ENCODE measurements at places on chromosomes 2 and 18. TPM values are rescaled to one million over a fixed set of nuclear protein-coding genes. Genes with fewer than 3 reads are reported as not detected.
A peak's percentile ranks its signal among the peaks of the same experiment; 100 is the strongest.

DNA sequence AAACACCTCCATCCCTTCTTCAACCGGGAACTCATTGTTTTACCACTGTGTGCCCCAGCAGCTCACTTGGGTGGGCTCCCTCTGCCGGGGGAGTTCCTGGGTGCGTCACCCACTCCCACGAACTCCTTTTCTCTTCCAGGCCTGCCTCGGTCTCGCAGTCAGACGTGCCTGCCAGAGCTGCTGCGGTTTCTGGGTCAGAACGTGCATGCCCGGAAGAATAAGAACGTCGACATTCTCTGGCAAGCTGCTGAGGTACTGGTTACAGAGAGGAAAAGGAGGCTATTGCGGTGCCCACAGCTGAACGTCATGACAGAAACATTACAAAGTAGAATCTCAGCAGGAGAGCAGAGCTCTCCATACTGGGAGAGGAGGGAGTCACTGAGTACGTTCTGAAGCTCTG, 35.6 kb downstream of the COA5 start:
- DNase-seq: no peak

GRCh38 chr2:111148925-111149324, 28.2 kb downstream of the BCL2L11 start:
- no peak for DNase-seq

DNA sequence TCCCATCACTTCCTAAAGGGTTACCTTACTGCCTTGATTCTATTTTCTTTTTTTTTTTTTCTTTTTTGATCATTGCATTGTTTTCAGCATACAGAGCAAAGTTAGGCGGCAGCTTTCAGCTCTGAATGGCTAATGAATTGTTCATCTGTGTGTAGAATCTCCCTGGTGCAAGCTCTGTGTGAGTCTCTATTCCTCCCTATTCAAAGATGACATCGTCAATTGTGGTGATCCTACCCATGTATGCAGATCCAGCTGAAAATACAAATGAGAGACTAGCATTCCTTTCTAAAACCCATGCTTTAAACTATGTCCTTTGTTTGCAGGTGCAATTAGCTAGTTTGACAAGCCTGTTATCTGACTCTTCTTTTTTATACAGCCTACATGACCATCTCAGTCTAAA, 539.0 kb downstream of the ARHGAP15 start:
- no peak for DNase-seq

GRCh38 chr2:222298311-222299150, at the start of gene PAX3:
TSS of gene PAX3 (minus strand) at chr2:222298998. CDS start at chr2:222298615, 383 bp downstream.
- peak; percentile 53 for DNase-seq

DNA sequence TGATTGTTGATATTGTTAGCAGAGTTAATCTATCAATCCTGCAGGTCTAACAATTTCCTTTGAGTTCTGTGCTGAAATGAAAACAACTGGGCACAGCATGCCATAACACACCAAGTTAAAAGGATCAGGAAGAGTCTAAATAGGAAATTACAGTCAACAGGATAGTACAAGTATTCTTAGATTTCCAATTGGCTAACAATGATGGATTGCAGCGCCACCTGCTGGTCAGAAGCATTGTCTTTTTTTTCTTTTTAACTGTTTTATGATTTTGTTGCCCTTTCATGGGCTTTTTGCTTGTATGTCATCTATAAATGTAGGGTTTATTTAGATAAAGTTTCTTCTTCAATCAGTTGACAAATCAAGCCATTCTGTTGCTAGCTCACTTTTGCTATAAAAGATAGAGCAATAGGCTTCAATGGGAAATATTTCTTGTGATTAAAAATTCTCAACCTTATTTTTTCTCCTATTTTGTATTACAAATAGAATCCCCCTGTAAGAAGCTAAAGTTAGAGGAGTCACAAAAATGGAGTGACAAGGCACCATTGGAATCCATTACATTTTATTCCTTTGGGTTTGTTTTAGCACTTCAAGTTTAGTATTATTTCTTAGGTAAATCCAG, 40.8 kb upstream of the RPRM start:
- peak; percentile 30 for DNase-seq

- DNase-seq: no peak
These were observed 178.7 kb downstream of the CLIP4 start for GRCh38 chr2:29293830-29294438.

GRCh38 chr2:211035548-211036185, 479.3 kb downstream of the CPS1 start:
- DNase-seq: no peak

DNA sequence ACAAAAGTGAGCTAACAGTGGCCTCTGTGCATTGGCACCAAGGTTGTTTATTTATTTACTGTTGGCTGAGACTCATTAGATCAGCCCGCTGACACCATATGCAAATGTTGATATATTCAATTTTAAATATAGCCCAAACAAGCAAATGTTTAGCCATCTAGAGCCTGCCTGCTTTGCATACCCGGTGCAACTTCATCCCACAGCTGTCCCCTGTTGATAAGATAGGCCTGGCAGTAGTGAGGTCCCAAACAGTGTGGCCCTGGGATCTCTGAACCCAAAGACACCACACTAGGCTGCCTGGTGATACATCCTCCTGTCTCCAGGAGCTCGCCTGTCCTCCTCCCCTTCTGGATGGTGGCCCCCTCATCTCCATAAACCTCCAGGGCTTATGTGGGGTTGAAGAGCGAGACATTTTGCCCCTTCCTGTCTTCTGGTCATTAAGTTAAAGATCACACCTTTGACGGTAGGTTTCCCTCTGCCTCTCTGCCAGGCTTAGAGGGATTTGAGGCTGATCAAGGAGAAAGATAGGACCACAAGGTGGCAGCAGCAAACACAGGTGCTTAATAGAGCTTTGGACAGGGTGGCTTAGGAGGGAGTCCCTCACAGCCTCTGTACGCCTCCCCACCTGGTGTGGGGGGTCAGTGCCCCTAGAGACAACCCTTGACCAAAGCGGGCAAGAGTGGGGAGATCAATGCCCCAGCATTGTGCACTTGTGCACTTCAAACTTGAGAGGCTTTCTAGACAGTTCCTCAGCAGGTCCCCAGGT, 23.7 kb upstream of the MYO5B start:
- DNase-seq: no peak

GRCh38 chr2:190682168-190682567, 33.3 kb downstream of the NAB1 start:
- no peak for DNase-seq

- no peak for DNase-seq
These were observed 225.7 kb upstream of the FOSL2 start for GRCh38 chr2:28166956-28167355.

GRCh38 chr2:191048073-191048472, 34.1 kb upstream of the STAT1 start:
- no peak for DNase-seq

DNA sequence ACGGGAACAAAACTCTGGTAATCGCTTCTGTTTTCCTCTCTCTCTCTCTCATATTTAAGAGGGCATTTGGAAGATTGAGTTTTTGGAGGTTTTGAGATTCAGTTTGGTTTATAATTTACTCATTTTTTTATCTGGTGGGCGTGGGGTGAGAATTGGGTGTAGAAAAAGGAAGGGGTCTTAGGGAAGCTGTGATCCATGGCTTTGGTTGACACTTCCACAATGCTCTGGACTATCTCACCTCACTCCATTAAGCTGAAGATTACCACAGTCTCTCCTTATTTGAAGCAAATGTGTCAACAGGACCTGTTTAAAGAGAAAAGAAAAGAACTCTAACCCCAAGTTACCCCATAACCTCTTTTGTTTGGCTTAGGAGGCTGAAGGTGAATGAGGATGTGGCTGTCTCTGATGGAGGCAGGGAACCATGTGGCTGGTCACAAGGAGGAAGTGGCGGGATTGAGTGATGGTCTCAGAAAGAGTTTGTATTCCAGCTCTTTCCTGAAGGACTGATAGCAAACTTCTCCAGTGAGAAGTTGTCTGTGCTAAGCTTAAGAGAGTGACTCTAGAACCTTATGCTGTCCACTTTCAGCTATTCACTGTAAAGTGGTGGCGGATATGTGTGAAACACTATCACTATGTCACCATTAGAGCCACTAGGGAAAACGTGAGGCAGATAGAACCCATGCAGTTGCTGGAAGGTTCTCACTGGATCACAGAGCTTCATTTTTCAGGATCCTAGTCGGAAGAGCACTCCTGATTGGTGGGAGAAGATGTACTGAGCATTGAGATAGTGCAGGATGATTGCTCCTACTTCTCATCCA, 934 bp downstream of the ZNF804A start:
- peak; percentile 22 for DNase-seq

DNA sequence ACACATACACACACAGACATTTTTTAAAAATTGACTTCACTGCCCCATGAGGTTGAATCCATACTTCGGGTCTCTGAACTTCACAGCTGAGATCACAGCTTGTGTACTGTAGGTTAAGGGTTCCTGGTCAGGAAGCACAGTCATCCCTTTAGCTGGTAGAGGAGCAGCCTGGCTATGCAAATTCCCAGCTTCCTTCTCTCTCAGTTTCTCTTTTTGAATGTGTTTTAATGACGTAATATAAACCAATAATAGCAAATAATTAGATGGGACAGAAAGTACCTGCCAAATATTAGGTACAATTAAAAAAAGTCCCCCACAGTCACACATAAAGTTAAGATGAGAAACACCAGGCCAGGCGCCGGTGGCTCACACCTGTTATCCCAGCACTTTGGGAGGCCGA, 178.7 kb downstream of the ZNF385B start:
- DNase-seq: no peak

GRCh38 chr2:170145675-170146432, 32.1 kb upstream of the MYO3B start:
- DNase-seq: peak; percentile 46

GRCh38 chr18:11514267-11514666, 95.1 kb upstream of the SLC35G4 start:
- DNase-seq: no peak

- no peak for DNase-seq
These were observed 62.2 kb upstream of the NXPH2 start for GRCh38 chr2:138842341-138842740.

- DNase-seq: no peak
These were observed 122.2 kb downstream of the SLC8A1 start for GRCh38 chr2:40329739-40330030.

DNA sequence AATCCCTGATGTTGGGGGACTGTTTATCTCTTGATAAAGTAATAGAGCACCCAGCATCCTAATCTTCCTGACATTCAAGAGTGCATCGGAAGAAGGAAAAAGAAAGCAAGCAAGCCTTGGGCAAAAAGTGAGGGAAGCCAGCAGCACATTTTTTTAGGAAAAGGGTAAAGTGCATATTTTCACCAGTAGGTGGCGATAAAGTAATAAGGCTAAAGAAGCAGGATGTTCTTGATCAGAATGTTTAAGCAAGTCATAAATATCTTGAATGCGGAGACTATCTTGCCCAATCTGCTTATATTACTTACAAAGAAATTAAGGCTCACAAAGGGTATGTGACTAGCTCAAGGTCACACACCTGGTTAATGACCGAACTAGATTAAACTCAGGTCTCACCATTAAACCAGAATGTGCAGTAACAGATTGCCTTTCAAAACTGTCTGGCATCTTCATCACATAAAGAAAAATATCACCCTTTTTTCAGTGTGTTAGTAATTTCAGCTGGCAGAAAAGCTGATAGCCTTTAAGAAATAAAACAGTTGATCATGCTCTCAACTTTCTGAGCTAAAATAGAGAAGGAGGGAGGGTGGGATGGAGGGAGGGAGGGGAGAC, 83.8 kb downstream of the VIT start:
- DNase-seq: peak; percentile 65

DNA sequence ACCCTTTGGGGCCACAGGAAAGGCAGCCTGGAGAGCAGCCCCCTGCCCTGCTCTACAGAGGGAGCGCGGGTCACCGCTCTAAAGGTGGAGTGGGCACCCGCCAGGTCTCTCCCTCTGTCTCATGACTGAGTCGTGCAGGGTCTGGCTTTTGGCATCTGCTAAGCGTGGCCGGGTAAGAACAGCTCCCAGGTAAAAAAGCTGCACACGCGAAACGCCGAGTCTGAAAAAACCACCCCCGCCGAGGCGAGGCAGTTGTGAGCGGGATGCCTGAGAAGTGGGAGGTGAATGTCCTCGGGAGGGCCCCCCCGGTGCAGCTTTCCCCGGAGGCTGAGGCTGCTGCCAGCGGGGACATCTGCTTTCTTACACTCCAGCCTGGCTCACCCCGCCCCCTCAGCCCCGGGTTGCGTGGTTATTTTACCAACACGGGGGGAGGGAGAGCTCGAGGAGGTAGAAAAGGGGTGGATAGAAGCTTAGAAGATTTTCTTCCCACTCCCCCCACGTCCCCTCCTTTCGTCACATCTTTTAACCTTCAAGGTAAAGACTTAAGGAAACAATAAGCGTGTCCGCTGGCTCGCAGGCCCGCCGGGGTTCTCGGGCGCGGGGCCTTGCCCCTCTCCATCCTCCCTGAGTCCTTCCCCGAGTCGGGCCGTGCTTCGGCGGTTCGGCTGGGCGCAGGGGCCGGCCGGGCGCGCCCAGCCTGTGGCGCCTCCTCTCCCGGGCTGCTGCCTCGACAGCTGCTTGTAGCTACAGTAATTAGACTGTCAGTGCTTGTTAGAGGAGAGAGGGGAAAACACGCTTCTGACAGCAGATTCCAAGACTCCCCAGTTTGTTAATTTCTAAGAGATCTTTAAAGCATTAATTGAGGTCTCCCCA, 70.6 kb upstream of the PSMD14 start:
- peak; percentile 78 for DNase-seq

GRCh38 chr18:13003466-13003896, 12.3 kb downstream of the CEP192 start:
- DNase-seq: peak; percentile 40

DNA sequence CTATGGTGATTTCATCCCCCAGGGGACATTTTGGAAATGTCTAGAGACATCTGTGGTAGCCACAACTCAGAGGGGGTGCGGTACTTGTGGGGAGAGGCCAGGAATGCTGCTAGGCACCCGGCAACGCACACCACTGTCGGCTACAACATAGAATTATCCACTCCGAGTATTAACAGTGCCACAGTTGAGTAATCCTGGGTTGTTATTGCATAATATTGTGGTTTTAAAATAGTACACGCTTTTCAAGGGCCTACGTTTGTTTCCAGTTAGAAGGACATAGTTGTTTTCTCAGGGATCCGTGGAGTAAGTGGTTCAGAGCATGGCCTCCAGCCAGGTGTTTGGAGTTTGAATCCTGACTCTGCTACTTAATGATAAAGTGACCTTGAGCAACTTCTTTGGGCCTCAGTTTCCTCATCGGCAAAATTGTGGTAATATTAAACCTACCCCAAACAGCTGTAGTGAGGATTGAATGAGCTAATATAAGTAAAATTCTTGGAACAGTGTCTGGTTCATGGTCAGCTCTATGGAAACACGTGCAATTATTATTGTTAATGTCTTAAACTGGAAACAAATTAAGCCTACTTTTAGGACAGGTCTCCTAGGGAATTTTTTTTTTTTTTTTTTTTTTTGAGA, 24.5 kb downstream of the CYP27A1 start:
- DNase-seq: no peak

FAM237A gene
- polyA plus RNA-seq: not detected

STAM2 gene
- 6.9 TPM for polyA plus RNA-seq

C2orf80 gene
- not detected for polyA plus RNA-seq

ESPNL gene
- 0.05 TPM for polyA plus RNA-seq

C1D gene
- 45.9 TPM for polyA plus RNA-seq

CYP1B1 gene
- polyA plus RNA-seq: 0.20 TPM

CCDC121 gene
- 2.7 TPM for polyA plus RNA-seq

IGFBP2 gene
- 695 TPM for polyA plus RNA-seq

ALK gene
- 0.55 TPM for polyA plus RNA-seq

REG1B gene
- polyA plus RNA-seq: not detected

ASTL gene
- not detected for polyA plus RNA-seq

CYS1 gene
- polyA plus RNA-seq: 1.2 TPM

Measured in SK-N-SH (cell line).